ENCODE measurements at places on chromosomes 6 and 20.

GRCh38 chr20:63963784-63964301, 5.9 kb downstream of the ZNF512B start:
- DNase-seq = no peak

- DNase-seq = no peak
Measured at GRCh38 chr6:39822846-39823815, 31.0 kb downstream of the DAAM2 start.

DNA sequence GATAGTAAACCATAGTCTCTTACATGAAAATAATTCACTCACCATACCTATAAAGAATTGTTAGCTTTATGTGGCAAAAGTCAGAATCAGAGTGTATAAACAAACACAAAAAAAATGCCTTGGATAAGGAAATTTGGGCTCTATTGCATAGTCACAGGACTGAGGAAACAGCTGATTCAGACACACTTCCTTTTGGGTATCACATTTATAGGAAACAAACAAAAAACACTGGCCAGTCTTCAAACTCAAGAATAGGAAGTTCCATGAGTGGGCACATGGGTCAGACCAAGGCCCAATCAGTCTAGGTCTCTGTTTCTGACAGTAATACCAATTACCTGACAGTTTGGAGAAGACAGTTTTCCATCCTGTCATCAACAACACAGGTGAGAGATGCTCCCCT, 8.0 kb downstream of the SLC18B1 start:
- no peak for DNase-seq

- DNase-seq = no peak
Measured at GRCh38 chr6:111927321-111927720, 54.1 kb upstream of the FYN start.

GRCh38 chr6:97009781-97010492, 85.4 kb downstream of the KLHL32 start:
- no peak for DNase-seq

GRCh38 chr6:165689699-165690098, 26.7 kb upstream of the PDE10A start:
- no peak for DNase-seq

DNA sequence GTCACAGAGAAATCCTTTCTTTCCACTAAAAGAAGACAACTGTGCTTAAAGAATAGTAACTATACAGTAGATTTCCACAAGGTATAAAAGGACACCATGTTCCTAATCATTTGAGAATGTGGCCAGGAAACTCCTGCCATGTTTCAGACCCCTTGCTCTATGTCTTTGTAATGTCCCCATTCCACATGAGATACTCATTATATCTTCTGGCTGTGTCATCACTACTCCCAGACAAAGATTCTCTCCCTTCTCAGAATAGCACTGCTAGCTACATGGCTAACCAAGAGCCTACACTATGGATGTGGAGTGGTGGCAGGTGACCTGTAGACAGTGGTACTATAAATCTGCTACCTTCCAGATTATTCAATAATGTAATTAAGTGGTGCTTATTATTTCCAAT, 218.1 kb upstream of the MCHR2 start:
- DNase-seq = no peak

DNA sequence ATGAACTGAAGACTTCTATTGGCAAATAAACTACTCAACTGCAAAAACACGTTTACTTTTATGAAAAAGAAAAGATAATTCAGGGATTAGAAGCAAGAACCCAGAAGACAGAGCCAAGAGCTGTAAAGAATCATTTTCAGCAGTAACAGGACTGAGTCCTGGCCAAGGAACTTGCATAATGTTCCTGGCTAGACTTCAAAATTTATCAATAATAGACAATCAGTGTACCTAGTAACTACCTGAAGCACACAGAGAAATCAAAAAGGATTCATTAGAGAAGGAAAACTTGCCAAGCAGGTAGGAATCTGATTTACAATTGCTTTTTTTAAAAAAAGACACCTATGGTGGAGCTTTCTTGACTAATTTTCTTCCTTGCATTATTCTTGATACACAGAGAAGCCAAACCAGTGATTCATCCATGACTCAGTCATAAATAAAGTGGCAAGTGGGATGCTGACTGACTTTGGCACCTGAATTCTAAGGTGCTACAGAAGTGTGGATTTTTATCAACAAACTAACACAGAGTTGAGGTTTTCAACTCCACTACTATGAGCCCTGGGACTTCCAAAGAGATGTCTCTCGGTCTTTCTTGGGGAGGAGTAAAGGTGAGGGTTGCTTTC, 281.3 kb downstream of the BMP7 start:
- DNase-seq = no peak

GRCh38 chr6:105890521-105891244, 195.5 kb upstream of the PRDM1 start:
- DNase-seq = no peak

DNA sequence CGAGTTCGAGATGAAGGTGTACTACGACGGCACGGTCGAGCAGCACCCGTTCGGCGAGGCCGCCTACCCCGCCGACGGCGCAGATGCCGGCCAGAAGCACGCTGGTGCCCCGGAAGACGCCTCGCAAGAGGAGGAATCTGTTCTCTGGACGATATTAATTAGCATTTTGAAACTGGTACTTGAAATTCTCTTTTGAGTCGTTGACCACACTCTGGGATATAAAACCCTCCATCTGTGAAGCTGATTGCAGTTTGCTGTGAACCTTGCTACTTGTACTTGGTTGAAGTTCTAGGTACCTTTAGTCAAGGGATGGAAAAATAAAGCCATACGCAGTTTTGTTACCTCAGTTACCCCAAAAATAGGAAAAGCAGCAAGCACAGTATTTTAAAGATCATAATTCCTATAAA, 917 bp downstream of the C6orf120 start:
- no peak for DNase-seq

- DNase-seq = peak; percentile 93
Measured at GRCh38 chr6:129683601-129684322, 26.2 kb downstream of the ARHGAP18 start.

DNA sequence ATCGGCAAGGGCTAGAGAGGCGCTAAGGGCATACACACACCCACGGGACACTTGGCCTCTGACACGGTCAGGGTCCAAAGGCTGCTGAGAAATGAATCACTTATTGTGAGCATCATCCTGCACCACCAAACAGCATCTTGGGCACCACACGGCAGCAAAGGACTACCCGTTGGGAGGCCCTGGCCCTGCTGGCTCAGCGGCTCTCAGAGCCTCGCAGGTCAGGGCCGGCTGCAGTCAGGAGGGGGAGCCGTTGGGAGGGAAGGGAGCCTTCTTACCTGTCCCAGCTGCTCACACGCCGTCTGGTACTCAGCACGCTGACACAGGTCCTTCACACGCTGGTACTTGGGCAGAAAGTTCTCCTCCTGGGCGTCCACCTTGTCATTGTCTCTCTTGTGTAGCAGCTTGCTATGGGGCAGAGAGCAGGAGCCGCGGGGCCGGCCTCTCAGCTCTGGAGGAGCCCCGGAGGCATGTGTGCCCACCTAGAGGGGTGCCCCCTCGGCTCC, 109.0 kb downstream of the SULF2 start:
- DNase-seq = no peak

GRCh38 chr20:3900187-3900604, 11.0 kb downstream of the PANK2 start:
- no peak for DNase-seq

DNA sequence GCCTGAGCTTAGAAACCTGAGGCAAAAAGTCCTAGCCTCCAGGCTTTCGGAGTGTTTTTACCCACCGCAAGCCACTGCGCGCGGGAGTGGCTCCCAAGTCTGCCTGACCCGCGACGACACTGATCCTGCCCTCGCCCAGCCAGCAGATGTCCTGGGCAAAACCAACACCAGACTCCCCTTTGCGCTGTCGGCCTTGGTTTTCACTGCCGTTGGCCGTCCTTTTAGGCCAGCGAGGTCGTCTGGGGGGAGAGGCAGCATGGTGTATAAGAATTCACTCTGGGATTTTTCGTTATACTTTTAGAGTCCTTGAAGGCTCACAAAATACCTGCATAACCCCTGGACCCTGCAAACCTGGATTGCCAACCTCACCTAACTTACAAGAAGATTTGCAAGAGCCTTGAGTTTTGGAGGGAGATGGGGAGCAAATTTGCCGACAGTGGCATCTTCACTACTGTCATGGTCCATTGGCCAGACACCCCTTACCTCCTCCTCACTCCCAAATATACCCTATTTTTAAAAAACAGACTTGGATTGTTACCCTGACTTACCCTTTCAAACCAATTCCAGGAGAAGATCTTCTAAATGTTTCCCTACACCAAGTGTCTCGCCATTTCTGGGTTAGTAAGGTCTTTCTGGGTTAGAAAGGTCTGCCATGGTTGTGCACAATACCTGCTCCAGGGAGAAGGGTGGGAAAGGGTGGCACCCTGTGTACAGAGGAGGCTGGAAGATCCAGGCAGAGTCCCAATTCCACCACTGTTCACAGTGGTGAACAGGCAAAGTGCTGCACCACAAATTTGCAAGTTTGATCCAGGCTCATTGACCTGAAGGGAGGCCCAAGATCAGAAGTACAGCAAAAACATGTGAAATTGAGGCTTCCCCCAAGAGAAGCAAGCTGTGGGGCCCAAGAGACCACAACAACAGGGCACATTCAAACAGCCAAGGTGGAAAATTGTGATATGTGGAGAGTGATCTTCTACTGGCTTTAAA, 4.4 kb downstream of the FOXA2 start:
- no peak for DNase-seq

DNA sequence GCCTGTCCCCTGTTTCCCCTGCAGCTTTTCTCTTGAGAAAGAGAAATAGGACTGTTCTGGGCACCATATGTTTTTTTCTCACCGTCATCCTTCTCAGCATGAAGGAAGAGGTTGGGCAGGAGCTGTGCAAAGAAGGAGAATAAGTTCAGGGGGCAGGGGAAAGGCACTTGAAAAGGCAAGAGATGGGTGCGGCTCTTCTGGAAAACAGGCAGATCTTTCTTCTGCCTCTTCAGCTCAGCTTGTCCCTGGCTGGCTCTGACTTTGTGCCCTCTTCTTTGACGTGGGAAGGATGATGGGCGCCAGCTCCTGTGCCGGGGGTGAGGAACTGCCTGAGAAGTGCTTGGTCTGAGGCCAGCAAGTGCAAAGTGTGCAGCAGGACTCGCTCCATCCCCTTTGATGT, 206.5 kb downstream of the DOK5 start:
- no peak for DNase-seq

GRCh38 chr6:38713812-38714211, 1.3 kb upstream of the DNAH8 start:
- DNase-seq = no peak

GRCh38 chr6:106149472-106150069, 63.4 kb downstream of the PRDM1 start:
- no peak for DNase-seq

DNA sequence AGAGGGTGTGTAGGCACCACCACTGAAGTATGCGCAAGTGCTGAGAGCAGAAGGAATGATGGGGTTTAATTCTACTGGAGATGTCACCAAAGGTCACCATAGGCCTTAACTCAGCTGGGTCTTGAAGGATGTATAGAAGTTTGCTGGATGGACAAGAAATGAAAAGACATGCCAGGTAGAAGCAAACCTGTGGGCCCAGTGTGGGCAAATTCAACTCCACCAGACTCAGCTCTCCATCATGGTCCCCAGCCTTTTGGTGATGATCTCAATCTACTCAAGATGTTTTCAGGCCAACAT, 124.5 kb downstream of the SNX5 start:
- no peak for DNase-seq

DNA sequence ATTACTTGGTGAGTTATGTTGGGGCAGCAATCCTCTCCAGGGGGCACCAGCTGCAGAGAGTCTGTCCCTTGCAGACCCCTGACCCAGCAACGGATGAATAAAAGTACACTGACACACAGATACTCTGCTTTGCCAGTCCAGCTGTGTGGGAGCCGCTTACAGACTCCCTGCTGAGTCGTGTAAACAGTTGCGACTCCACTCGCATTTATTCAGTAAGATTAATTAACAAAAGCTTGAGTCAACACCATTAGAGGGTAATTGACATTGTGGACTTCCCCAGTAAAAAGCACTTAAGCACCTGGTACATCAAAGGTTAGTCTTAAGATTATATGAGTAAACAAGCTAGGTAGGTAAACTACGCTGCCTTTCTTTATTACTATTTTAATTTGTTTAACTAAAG, 92.0 kb upstream of the TMEM181 start:
- DNase-seq = no peak

- no peak for DNase-seq
Measured at GRCh38 chr6:109194880-109195279, 99.6 kb downstream of the CEP57L1 start.

- DNase-seq = peak; percentile 8
Measured at GRCh38 chr6:161917645-161918044, 643.8 kb upstream of the AGPAT4 start.

DNA sequence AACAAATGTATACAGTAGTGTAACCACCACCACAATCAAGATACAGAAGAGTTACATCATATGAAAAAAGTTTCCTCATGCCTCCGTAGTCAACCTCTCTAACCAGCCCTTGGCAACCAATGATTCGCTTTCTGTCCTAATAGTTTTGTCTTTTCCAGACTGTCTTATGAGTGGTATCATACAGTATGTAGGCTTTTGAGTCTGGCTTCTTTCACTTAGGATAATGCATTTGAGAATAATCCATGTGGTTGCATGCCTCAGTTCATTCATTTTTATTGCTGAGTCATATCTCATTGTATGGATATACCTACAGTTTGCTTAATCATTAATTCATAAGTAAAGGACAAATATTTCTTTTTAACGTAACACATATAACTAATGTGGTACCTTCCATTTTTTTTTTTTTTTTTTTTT, 86.4 kb upstream of the RIPOR2 start:
- no peak for DNase-seq

GRCh38 chr6:32073101-32073500, 34.9 kb downstream of the CYP21A2 start:
- no peak for DNase-seq

DNA sequence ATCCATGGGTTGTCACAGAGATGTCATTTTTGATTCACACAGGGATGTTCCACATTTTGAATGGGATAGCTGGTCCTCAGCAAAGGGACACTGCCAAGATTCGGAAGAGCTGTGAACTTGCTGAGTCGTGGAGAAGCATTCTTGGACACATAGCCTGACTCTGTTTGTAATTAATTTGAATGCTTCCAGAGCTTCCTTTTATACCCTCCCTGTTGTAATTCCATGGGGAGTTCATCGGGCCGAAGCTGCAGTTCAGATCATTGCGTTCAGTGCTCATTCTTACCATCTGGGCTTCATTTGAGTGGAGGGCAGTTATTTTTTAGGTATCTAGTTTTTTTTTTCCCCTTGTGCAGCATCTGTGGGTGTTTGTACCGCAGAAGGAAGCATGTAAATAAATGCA, 126.5 kb downstream of the SLC24A3 start:
- DNase-seq = no peak

- no peak for DNase-seq
Measured at GRCh38 chr6:156658966-156659821, 118.0 kb upstream of the ARID1B start.

GRCh38 chr6:80607811-80608391, 501.4 kb downstream of the BCKDHB start:
- DNase-seq = no peak

- DNase-seq = no peak
Measured at GRCh38 chr6:141158740-141159139, 974.0 kb upstream of the GJE1 start.

DNA sequence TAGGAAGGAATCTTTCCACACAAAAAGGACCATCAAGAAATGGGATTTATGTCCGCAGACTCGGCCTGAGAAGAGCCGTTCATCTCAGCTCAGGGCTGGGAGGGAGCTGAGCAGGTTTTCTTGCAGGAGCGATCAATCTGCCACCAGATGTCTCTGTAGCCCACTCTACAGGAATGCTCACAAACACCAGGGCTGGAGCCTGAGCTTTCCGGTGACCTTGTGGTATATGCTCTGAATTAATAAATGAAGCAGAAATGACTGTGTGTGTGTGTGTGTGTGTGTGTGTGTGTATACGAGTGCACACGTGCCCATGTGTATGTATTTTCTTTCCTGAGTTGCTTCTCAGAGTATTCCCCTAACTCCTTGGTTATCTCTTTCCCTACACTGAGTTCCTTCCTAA, 12.0 kb downstream of the CD83 start:
- peak; percentile 73 for DNase-seq

All from HTR-8/SVneo (cell line).